ENCODE measurements at places on chromosomes 6 and 20.

GRCh38 chr20:60977901-60978300 is 274.2 kb upstream of the CDH4 start:
- DNase-seq, result no peak

GRCh38 chr6:4781967-4782575 is 5.9 kb downstream of the CDYL start:
- no peak for DNase-seq

DNA sequence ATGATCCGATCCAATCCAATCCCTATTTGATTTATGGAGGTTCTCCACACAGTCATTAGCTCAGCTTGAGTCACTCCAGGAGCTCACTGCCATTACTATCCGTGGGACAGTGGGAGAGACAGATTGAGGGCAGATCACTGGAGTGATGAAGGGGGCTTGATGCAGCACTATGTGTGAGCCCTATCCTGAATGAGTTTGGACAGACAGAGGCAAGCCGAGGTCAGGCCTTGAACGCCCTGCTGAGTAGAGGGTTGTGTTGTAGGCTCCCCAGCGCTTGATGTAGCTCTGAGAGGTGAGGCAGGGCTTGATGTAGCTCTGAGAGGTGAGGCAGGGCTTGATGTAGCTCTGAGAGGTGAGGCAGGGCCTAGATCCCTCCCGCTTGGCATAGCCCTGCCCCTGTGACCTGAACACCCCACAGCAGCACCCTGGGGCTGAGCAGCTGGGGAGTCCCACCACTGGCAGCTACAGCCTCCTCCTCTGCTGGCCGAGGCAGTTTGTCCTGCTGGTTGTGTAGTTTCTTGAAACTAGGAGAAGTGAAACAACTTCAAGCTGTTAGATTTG is 58.7 kb downstream of the ZFAND3 start:
- no peak for DNase-seq

GRCh38 chr6:20153194-20153593 is 59.1 kb downstream of the MBOAT1 start:
- no peak for DNase-seq

DNA sequence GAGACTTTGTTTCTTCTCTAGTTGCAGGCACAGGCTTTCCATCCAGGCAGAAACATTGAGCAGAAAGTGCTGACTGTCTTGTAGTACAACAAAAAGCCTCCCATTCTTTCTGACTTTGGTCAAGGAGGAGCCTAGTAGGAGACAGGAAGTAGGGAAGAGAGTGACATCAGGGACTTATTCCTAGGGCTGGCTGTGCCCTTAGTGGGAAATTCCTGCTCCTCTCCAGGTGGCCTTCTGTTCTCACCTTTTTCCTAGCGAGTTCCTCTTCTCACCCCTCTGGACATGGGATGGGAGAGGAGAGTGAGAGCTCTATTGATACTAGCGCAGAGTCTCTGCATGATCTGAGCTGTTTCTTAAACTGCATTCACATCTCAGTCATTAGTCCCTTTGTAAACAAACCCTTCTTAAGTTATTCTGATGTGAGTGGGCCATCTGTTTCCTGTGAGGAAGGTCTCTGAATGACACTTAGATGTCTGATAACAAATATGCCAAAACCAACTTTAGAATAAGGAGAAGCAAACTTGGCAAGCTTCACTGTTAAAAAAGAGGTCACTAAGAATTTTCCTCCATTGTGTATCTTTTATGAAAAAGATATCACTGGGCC is 455.0 kb downstream of the GJA1 start:
- no peak for DNase-seq

GRCh38 chr6:149166747-149167146 is 150.8 kb upstream of the TAB2 start:
- no peak for DNase-seq

DNA sequence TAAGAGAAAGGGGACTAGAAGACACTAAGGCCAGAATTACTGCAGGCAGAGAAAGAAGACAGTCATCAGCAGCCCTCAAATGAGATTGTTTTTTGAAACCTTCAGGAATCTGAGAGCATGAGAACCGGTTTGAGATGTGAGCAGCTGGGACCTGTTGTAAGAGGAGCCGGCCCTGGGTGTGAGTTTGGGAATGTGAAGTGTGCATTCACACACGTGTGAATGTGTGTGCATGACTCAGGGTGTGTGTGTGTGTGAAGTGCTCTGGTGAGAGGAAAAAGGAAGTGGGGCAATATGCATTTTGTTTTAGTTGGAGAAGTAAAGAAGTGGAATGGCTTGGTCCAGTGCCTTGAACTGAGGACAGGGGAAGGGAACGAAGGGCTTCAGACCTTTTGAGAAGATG is 4.3 kb downstream of the SCUBE3 start:
- no peak for DNase-seq

- DNase-seq, result peak; percentile 67
Observed at GRCh38 chr6:11198663-11199603, 33.5 kb downstream of the NEDD9 start.

Measured in CD4-positive, alpha-beta T cell treated with Interleukin-4 for 1 hour (primary cell).